ENCODE measurements at places on chromosomes 4 and X.

- DNase-seq, result no peak
These were observed 323.2 kb upstream of the NOCT start for GRCh38 chr4:138692411-138692810.

- DNase-seq, result no peak
These were observed 1564.5 kb upstream of the PCDH10 start for GRCh38 chr4:131584587-131584986.

DNA sequence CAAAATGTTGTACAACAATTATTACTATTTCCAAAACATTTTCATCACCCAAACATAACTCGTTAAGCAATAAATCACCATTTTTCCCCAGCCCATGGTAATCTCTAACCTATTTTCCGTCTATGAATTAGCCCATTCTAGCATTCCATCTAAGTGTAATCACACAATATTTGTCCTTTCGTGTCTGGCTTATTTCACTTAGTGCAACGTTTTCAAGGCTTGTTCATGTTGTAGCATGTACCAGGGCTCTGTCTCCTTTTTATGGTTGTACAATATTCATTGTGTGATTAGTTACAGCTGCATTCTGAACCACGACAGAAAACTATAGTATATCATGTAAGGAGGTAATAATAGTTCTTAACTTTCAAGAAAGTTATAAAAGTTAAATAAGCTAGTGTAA lies 656.0 kb upstream of the HS3ST1 start:
- no peak for DNase-seq

DNA sequence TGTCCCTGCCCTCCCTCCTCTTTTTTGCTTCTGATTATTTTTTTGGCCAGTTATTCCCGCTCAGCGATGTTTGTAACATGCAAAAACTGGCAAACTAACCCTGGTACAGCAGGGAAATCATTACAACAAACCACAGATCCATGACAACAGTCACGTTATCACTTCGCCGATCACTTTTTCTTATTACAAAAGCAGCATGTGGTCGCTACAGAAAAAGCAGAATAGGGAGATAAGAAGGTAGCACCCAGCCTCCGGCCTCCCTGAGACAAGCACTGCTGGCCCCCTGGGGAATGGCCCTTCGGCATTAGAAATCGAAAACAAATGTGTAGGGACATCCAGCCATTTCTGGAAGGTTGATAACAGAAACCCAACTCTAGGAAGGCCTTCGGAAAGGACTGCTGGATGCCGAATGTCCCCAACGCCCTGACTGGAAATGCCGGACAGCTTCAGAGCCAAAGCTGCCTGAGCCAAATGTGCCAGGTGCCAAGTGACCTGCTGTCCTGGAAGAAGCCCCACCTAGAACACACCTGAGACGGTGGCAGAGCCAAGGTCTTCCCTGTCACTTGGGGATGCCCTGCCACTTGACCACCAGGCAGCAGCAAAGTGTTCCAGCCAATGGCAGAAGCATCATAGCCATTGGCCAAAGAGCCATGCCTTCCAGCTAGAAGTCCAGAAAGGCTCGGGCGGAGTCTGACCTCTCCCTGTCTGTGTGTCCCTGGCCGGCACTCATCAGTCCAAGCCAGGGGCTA lies 2.9 kb downstream of the IDH3G start:
- no peak for DNase-seq

GRCh38 chr4:153249199-153250041 lies 45.2 kb downstream of the TRIM2 start:
- DNase-seq, result no peak

DNA sequence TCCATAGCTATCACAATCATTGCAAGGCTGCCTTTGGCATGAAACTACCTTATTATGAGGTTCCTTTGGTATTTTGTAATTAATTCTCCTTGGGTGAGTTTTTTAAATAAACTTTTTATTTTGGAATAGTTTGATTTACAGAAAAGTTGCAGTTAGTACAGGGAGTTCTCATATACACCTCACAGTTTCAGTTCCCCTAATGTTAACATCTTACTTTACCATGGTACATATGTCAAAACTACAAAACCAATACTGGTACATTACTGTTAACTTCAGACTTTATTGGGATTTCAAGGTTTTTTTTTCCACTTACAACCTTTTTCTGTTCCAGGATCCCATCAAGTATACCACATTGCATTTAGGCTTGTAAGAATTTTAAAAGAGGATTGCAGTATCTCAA lies 52.0 kb upstream of the RGN start:
- no peak for DNase-seq

- DNase-seq, result no peak
These were observed 15.2 kb downstream of the EXOC1 start for GRCh38 chr4:55868581-55869090.

DNA sequence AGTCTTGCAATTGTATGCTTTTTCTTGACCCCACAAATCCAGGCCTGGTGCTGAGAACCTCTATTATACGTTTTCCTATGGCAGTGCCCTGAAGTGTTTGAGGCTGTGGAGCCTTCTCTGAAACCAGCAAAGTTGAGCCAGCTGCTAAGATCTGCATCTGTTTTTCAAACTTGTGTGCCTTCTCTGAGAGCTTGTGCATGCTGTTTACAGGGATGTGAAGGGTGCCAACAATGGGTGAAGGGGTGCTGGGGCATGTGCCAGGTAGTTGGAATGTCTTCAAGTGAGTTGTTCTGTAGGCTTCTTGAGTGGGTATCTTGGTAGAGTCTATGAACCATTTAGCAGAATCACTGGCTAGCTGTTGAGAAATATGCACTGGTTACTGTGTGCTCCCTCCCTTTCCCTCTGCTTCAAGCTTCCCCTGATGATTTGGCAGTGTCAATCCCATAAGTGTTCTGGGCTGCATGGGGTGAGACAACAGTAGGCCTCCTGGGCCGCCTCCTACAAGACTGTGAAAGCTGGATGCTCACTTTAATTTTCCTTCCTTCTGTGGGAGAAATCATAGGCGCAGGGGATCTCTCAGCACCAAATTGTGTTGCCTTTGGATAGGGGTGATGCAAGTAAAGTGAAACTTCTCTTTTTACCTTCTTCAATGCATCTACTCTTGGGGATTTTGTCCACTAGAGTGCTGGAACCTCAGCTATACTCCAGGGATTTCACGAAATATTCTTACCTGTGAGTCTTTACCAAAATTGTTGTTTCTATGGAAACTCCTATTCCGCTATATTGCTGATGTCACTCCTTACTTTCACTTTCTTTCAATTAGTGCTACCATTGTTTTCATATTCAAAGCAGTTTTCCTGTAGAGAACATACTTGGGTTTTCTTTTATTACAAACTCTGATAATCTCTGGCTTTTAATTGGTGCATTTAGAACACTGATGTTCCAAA lies 30.0 kb downstream of the ITM2A start:
- DNase-seq, result no peak

- no peak for DNase-seq
These were observed 6.6 kb downstream of the ARL9 start for GRCh38 chr4:56512166-56512565.

All from non-pigmented ciliary epithelial cell (primary cell).